ENCODE measurements at places on chromosomes 16 and 17.

- peak; percentile 97 for DNase-seq
These were observed 29.0 kb downstream of the MARCHF10 start for GRCh38 chr17:62778990-62779681.

DNA sequence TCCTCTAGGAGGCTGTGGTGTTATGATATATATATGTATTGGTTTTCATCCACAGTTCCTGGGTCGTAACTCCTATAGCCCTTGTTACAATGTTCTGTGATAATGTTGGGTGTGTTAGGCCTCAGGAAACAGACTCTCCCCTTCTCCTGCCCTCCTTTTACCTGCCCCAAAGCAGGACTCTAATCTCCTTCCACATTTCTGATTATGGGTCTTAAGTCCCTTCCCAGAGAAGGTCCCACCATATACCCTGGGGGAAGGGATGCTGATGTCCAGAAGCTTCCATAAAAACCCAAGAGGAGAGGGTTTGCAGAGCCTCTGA is 450 bp upstream of the C1QBP start:
- DNase-seq: no peak

GRCh38 chr16:83744441-83744981 is 63.3 kb upstream of the HSBP1 start:
- peak; percentile 37 for DNase-seq

- no peak for DNase-seq
These were observed 261.1 kb downstream of the C16orf95 start for GRCh38 chr16:87056083-87056482.

DNA sequence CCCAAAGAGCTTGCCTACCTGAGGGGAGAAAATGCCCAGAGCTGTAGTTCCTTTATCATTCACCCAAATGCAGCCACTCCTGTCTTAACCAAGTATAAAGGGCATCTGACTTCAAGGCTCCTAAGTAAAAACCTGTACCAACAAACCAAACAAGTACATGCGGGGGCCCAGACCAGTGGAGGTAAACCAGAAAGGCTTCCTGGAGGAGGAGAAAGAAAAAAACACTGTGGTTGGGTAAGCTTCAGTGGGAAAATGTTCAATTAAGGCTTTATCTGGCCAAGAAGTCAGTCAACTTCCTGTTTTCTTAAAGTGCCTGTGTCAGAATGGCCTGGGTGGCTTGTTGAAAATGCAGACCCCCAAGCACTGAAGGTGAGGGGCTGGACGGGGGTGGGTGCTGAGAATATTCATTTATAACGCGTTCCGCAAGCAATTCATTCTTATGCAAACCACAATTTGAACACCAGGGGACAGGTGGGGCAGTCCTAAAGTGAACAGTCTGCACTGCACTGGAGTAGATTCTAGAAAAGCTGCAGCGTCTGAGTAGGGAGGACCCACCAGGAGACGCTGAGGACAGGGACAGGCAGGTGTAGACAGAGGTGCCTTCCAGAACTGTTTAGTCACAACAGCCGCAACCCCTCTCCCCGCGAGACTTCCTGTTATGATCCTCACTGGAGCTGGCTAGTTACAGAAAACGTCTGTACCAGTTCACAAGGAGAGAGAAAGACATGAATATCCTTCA is 467.1 kb downstream of the SOX9 start:
- peak; percentile 32 for DNase-seq

- no peak for DNase-seq
These were observed 6.8 kb upstream of the CYB5B start for GRCh38 chr16:69417520-69418199.

GRCh38 chr16:31529108-31529936 is 1.6 kb downstream of the AHSP start:
- DNase-seq: no peak

DNA sequence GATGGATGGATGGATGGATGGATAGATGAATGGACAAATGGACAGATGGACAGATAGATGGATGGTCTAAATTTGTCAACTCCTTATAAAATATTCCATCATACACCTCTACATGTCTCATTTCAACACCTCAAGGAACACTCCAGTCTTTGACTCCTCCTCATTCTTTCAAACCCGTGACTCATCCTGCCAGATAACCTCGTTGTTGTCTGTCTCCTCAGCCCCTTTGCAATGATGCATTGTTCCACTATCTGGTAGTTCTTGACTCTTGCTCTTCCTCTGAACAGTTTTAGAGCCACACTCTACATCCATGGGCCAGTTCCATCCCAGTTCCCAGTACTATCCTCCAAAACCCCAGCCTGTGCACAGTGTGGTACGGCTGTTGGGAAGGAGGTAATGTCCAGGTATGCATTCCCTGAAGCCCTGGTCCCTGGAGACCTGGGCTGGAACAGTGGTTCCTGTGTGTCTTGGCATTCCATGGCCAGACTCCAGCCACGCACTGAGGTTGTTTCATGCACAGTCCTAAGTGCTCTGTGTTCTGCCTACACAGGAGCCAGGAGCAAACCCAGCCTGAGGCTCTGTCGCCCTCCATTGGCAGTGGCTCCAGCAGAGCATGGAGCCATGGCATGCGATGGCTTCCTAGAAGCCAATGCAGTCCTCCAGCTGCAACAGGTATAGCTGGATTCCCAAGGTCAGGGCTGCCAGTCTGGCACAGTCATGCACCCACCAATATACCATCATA is 105.7 kb downstream of the C17orf67 start:
- peak; percentile 8 for DNase-seq

- DNase-seq: peak; percentile 55
These were observed at the start of gene IRX5 for GRCh38 chr16:54930005-54930868. Gene IRX5 (plus strand): TSS chr16:54930865. CDS start chr16:54931199, 334 bp downstream.

GRCh38 chr17:9256751-9257629 is 235.7 kb downstream of the NTN1 start:
- DNase-seq: peak; percentile 61

- DNase-seq: no peak
These were observed 2.1 kb downstream of the CMTM1 start for GRCh38 chr16:66568355-66568754.

GRCh38 chr17:6195123-6195522 is 124.9 kb downstream of the WSCD1 start:
- DNase-seq: no peak

- DNase-seq: no peak
These were observed 5.9 kb upstream of the MYO15A start for GRCh38 chr17:18102640-18103039.

DNA sequence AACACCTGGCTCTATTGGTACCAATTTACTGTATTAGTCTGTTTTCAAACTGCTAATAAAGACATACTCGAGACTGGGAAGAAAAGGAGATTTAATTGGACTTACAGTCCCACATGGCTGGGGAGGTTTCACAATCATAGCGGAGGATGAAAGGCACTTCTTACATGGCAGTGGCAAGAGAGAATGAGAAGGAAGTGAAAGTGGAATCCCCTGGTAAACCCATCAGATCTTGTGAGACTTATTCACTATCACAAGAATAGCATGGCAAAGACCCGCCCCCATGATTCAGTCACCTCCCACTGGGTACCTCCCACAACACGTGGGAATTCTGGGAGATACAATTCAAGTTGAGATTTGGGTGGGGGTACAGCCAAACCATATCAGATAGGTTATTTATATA is 22.6 kb upstream of the GOSR1 start:
- no peak for DNase-seq

GRCh38 chr16:4501071-4501478 is 24.9 kb downstream of the HMOX2 start:
- DNase-seq: no peak

GRCh38 chr17:60361889-60362288 is 30.0 kb downstream of the USP32 start:
- DNase-seq: no peak

GRCh38 chr17:1108765-1109605 is 70.8 kb downstream of the ABR start:
- peak; percentile 48 for DNase-seq

- DNase-seq: no peak
These were observed 85.5 kb upstream of the MSI2 start for GRCh38 chr17:57170866-57171265.

DNA sequence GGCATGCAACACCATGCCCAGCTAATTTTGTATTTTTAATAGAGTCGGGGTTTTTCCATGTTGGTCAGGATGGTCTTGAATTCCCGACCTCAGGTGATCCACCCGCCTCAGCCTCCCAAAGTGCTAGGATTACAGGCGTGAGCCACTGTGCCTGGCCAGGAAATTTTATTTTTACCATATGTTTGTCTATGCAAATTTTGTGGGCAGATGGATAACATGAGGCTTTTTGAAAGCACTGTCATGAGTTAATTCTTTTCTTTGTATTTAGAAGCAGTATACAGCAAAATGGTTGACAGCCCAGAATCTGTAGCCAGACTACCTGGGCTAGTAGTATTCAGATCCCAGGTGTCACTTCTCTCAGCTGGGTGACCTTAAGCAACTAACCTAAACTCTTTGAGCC is 8.5 kb upstream of the KPNB1 start:
- DNase-seq: no peak

DNA sequence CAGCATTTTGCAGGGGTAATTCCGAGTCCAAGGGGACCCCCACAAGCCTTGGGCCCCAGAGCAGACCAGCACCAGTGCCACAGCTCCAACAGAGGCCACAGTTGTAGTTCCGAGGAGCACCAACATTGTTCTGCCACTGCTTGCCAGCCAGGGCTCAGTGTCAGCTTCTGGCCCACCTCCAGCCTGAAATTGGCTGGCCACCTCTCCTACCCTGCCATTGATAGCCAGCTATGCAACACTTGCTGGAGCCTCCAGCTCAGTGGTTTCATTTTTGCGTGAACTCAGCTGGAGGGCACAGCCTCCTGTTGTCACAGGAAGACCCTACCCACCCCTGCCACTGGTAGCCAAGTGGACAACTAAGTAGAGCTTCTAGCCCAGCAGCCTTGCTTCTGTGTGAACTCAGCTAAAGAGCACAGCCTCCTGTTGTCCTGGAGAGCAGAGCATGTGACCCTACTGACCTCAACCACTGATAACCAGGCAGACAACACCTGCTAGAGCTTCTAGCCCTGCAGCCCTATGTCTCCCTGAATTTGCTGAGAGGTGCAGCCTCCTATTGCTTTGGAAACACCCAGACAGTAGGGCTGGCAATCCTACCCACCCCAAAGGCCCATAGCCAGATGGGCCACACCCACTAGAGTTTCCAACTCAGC is 24.9 kb downstream of the HYDIN start:
- no peak for DNase-seq

DNA sequence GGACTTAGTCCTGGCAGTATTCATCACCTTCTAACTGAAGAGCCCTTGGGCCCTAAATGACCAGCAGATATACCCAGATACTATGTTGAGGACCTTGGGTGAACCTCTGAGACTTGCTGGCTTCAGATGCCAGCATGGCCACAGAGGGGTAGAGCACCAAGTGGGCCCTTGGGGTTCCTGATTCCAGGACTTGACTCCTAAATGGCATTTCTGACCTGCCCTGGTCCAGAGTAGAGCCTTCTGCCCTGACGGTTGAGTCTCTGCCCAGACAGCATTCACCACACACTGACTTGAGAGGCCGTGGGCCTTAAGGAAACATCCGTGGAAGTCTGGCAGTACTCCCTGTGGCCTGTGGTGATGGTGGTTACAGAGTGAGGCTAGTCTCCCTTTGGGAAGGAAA is 2.8 kb upstream of the APPBP2 start:
- no peak for DNase-seq

GRCh38 chr17:3915995-3916696 is at the start of gene P2RX1:
Gene P2RX1 (minus strand): TSS chr17:3916465. CDS start chr17:3916225, 240 bp downstream.
- no peak for DNase-seq

DNA sequence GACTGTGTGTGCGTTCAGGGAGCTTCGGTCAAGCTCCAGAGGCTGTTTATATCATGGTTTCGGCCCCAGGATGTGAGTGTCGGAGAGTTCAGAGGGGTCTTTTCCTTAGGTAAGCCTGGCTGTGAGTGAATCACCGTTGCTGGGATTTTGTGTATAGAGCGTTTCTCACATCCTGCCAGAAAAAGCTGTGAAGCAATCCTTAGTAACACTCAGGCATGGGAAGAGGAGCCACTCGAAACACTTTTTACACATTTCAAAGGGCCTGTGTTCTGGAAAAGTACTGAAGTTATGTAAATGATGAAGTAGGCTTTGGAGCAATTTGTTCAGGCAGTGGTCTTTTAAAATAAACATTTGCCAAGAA is 662 bp downstream of the PGS1 start:
- peak; percentile 48 for DNase-seq

GRCh38 chr16:55294129-55294528 is 29.9 kb upstream of the IRX6 start:
- DNase-seq: no peak

DNA sequence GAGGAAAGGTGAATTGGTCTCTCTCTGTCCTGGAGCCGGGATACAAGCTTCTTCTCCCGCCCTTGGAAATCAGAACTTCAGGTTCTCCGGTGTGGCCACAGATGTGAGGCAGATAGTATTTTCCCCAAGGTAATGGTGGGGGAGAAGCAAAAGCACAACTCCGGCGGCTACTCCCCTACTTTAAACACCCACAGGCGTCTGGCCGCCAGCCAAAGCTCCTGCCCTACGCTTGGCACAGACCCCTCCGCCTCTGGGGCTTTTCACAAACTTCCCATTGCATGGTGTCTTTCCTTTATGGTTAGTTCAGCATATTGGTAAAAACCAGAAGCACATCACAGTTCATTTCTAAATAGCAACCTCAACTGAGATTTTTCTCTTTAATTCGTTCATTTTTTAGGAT is 39.4 kb upstream of the B4GALNT2 start:
- DNase-seq: no peak

DNA sequence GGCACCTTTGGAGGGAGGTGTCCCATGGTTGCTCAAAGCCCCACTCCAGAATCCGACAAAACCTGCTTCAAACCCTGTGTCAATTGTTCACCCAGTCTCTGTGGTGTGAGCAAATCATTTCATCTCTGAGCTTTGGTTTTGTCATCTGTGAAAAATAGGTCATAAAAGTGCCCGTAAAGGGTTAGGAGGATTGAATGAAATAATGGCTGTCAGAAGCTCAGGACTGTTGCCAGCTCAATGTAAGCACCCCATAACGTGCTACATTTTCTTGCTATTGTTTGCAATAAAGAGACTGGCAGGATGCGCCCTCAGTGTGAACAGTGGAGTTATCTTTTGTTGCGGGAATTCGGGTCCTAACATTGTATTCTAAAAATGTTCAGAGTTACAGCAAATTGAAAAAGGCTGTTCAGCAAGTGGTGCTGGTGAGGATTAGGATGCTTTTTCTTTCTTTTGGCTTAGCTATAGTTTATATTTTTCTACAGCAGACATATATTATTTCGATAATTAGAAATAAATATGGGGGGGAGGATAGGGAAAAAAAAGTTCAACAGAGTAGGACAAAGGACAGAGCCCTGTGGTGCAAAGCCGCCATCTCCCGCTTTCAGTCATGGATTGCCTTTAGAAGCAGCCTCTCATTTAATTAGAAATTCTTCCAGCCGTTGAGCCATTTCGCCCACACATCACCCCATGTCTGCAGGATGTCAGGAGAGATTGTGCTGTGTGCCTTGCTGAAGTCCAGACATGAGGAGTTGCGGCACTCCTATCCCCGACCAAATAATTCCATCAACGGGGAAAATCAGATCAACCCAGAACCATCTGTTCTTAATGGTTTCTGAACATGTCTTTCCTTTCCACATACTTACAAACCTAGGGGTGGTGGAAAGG is 20.9 kb upstream of the PYY start:
- DNase-seq: no peak

- DNase-seq: no peak
These were observed 6.1 kb downstream of the GOT2 start for GRCh38 chr16:58727796-58728568.

- DNase-seq: no peak
These were observed 14.9 kb downstream of the JUP start for GRCh38 chr17:41771389-41772206.

Data from trophoblast cell (in vitro differentiated cells and primary cell).